ENCODE measurements at places on chromosomes 16 and 17. TPM values are rescaled to one million over a fixed set of nuclear protein-coding genes. Genes with fewer than 3 reads are reported as not detected.
A peak's percentile ranks its signal among the peaks of the same experiment; 100 is the strongest.

DNA sequence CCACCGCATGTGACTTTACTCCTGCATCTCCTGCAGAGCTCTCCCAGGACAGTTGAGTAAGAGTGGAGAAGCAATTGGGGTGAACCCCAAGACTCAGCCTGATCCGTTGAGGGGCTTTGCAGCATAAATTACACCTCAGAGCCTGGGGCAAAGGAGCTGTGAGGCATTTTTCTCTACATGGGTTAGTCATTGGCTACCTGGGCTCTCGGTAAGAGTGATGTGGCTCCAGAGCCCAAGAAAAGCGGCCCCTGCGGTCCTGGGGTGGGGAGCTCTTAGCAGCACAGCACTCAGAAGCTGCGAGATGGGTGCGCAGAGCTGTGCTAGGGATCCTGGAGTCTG, 40.4 kb upstream of the C16orf78 start:
- DNase-seq = no peak

DNA sequence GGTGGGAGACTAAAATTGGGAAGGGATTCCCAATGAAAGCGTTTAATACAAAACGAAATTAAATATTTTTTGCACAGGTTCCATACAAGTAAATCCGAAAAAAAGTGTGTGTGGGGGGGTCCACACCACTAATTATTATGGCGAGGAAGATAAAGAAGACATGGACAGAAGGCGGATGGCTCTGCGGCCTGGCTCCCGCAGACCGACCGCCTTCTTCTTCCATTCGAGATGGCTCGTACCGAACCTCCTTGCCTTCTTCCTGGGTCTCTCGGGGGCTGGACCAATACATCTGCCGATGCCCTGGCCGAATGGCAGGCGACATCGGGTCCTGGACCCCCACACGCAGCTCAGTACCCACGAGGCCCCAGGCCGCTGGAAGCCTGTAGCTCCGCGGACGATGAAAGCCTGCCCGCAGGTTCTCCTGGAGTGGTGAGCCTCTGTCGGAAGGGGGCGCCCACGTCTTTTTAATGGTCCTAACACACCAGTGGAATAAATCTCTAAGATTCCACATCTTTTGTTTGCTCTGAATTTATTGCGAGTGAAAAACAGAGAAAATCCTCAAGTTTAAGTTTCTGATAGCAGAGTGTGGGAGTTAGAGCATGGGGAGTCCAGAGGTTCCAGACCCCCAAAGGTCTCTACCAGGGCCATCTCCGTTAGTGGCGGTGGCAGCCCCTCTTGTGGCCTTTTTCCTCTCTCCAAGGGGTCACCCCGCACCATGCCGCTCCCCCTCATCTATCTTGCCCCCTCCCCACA, 1.4 kb downstream of the PRAC2 start:
- peak; percentile 87 for DNase-seq

DNA sequence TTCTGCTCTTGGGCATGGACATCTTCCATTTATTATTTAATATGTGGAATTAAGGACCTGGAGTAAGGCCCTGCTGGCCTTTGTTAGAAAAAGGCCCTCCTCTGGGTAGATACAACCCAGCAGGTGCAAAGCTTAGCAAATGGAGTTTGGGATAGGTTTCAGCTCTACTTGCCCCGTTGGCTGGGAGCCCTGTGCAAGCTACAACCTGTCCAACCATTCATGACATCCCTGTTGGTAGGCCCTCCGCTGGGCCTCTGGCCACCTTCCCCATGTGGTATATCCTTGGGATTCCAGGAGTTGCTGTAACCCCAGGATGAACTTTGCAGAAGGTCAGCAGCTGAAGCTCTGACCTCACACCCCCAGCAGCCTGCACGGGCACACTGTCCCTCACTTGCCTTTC, 6.4 kb downstream of the NGFR start:
- no peak for DNase-seq

DNA sequence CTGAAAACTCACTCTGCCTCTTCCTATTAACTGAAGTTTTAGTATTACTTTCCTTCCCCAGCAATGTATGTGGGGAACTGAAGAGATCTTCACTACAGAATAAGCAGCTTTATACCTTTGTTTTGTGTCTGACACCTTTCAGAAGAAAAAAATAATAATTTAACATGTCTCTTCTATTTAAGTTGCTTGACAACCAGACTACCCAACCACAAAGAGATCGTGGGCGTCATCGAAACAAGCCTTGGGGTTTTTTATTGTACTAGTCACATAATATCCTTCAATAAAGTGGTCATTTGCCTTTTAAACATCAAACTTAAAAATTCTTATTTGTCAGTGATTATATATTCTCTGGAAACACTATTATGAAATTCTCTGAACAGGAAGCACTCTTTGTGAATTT, 123.7 kb downstream of the CHD9NB start:
- DNase-seq = no peak

DNA sequence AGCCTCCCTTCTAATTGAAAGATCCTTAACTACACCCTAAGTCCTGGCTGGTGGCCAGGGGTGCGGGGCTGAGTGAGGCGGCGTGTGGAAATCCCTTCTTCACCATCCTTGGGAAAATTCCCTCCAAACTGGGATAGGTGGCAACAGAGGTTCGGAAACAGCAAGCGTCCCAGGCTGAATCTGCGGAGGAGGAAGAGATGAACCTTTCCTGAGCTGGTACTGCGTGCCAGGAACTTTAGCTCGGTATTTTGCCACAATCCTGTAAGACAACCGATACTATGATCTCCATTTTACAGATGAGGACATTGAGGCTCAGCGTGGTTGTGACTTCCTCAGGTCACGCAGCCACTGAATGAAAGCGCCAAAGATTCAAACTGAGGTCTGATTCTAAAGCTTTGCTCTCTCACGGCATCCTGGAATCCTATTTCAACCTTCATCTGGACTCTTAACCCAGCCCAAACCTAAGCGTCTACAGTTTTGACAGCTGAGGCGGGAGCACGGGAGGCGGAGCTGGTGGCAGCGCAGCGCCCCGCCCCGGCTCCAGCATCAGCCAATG, 583 bp upstream of the CYLD start:
- no peak for DNase-seq

- no peak for DNase-seq
Measured at GRCh38 chr16:8686031-8686621, 11.7 kb downstream of the ABAT start.

DNA sequence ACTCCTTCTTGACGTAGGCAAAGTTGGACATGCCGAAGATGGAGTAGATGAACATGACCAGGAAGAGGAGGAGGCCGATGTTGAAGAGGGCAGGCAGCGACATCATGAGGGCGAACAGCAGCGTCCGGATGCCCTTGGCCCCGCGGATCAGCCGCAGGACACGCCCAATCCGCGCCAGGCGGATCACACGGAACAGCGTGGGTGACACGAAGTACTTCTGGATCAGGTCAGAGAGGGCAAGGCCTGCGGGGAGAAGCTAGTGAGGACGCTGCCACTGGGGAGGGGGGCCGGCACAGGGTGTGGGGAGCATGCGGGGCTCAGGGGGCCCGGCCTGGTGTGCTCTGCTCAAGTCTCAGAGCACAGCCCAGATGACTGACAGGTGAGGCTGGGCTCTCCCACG, 9.6 kb upstream of the CD79B start:
- DNase-seq = no peak

DNA sequence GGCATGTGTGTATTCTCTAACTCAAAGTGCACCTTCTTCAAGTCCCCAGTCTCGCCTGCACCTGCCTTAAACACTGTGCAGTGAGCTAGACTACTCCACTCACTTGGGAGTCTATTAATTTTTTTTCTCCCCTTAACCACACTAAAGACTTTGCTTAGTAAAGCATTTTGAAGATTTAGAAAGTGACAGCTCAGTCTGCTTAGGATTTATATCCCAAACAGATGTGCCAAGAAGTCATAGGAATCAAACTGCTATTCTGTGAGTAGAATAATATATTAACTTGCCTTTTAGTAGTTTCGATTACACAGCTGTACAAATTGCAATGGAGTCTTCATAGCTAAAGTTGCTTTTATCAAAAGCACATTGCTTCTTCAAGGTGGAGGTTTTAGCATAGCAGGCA, 47.2 kb upstream of the MED13 start:
- DNase-seq = no peak

DNA sequence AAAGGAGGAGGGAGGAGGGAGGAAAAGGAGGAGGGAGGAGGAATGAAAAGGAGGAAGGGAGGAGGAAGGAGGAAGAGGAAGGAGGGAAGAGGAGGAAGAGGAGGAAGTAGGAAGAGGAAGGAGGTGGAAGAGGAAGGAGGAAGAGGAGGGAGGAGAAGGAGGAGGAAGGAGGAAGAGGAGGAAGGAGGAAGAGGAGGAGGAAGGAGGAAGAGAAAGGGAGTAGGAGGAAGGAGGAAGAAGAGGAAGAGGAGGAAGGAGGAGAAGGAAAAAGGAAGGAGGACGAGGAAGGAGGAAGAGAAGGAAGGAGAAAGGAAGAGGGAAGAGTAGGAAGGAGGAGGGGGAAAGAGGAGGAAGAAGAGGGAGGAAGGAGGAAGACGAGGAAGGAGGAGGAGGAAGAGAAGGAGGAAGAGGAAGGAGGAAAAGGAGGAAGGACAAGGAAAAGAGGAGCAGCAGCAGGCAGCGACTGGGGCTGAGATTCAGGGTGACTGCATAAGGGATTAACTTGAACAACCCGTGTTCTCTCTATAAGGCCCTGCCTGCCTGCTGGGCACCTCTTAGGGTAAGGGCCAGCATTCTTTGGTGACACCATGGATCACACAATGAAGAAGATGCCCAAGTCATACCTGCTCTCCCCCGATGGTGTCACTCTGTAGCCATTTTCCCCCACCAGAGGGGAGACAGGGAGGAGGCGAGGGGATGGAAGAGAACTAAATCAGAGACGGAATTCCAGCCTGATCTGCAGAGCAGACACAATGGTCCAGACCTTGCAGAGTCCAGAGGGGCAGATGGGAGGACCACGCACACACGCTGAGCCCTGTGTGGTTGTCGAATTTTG, 1.4 kb upstream of the IL34 start:
- no peak for DNase-seq

DNA sequence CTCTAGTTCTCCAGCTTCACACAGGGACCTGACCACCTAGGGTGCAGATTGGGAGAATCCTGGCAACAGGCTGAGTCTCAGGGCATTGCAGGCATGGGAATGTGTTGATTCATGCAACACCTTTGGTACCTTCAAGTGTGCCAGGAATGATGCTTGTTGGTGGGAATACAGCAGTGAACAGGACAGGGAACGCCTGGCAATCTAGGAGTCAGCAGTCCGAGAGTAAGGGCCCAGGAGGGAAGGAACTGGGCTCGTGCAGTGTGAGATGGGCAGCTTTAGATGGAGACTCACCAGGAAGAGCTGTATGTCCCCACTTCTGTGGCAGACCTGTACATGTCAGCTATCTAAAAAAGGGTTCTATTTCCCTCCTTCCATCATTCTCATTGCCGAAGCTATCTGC, 12.0 kb upstream of the MRC2 start:
- no peak for DNase-seq

DNA sequence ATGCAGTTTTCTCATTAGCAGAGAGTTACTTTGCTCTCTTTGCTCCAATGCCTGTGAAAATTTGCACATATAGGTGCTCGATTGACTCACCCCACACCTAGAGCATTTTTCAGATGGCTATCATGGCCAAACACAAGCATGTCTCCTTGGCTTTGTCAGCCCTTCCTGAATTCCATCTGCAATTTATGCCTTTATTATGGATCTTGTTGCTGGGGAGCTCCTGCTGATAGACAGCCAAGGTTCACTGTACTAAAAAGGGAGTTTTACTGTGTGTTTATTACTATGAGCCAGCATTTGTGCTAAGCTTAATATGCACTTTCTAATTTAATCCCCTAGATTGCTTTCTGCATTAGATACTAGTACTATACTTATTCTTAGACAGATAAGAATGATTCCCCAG, 93.3 kb downstream of the TOX3 start:
- DNase-seq = no peak

The TLE7 gene
- total RNA-seq = not detected

The GP1BA gene
- not detected for total RNA-seq
